ENCODE measurements at places on chromosomes 3 and 15.

DNA sequence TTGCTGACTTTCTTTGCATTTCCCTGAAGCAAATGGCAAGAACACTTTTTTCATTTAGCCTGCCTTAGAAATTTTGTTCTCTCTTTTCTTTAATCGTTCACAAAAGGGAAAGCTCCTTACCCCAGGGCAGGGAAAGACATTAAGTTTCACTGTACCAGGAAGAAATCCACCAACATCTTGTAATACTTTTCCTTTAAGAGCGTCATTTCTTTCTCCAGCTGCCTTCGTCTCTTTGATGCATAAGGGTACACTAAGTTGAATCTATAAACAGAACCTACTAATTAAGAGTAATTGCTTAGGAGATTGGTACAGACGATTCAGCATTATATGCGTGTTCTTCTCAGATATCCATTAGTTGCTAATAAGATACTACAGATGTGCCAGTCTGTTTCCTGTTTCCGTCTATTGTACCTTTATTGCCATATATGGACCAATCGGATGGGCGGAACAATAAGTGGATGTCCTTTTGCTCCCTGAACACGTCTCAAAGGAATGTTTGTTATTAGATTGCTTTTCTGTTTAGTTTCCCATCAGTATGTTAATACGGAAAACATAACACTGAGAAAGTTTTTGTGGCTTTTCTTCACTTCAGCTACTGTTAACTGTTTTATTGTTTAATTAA is 276.7 kb upstream of the RARB start:
- DNase-seq, result no peak

DNA sequence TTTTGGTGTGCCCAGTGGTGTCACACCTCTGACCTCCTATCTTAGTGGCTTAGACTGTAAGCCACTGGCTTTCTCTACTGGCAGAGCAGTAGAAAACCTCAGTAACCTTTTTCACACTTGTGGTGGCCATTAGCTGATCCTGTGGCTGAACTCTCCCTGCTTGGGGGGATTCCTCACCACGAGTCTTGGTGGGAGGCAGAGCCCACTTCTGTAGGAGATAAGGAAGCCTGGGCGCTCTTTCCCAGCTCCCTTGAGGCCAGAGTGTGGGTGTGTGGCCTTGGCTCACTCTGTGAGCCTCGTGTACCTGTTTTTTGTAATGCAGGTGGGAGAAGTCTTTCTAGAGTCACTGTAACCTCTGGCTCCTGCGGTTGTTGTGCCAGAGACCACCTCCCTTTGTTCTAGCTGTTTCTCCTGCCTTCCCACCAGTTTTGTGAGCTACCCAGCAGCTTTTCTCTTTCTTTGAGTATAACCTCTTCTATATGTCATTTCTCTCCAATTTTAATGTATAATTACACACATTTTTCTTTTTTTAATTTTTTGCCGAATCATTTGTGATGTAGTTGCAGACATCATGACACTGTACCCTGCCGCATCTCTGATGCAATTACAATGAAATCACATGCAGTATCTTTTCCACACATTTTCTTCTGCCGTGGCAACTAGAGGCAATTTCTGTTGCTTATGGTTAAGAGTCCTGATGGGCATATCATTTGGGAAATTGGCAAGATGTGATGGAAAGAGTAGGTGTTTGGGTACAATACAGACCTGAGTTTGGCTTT is 13.8 kb downstream of the XCR1 start:
- no peak for DNase-seq

- no peak for DNase-seq
These were observed 39.2 kb downstream of the RFT1 start for GRCh38 chr3:53091011-53091410.

GRCh38 chr15:19987389-19988048 is 554.1 kb downstream of the GOLGA6L6 start:
- no peak for DNase-seq

DNA sequence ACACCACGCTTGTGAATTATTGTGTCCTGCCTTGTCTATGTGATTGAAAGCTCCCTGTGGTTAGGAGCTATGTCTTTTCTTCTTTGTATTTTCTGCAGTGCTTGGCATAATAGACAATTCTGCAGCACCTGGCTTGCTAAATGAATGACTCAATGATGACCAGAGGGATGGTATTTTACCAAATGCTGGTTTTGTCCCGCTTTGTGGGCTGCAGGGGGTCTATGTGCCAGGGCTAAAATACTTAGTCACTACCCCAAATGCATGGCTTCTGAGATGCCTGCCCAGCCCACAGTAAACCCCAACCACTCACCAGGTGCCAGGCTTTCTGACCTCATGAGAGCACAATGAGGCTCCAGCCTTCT is 50.9 kb downstream of the BOC start:
- DNase-seq, result no peak

DNA sequence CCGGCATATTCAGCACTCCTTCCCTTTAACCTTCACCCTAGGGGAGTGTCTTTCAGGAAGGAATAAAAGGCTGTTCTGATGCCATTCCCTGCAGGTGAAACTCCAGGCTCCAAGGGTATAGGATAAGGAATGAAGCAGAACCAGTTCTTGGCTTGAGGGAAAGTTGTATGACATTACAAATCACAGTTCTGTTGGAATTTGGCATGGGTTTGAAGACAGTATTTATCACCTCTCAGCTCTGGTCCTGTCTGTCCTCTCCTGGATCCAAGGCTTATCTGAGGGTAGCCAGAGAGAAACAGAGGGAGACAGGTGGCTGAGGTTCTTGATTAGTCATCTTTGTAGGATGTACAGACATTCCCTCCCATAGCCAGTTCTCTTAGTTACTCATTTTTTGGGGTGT is 37.1 kb downstream of the RAB11A start:
- no peak for DNase-seq

DNA sequence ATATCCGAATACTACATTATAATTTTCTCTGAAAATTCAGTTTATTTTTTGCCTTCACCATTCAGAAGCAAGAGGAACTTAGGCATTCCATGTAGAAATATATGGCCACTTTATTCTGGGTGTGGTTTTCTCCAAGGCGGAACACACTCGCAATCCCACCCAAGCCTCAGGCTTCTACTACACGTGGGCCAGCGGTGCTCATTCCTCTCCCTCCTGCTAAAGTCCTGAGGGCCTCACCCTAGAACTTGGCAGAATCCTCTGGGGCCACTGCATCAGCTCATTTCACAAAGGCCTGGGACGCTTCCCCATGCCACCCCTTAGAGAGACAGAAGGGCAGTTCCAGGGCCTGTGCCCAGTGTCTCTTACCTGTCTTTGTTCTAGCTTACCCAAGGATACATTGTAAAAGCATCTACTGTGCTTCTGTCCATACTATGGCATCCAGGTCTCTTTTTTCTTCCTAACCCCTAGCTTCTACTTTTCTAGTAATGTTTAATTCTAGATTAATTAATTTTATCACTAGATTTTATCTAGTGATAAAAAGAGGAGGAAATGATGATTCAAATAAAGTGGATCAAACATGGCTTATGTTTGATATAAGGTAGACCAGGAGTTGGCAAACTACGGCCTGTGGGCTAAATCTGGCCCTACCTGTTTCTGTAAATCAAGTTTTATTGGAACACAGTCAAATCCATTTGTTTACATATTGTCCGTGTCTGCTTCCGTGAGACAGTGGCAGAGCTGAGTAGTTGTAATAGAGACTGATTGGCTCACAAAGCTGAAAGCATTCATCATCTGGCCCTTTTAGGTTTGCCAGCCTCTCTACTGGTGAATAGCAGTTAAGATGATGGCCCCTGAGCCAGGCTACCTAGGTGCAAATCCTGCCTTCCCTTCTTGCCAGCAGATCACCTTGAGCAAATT is 29.8 kb downstream of the LARS2 start:
- DNase-seq, result no peak

DNA sequence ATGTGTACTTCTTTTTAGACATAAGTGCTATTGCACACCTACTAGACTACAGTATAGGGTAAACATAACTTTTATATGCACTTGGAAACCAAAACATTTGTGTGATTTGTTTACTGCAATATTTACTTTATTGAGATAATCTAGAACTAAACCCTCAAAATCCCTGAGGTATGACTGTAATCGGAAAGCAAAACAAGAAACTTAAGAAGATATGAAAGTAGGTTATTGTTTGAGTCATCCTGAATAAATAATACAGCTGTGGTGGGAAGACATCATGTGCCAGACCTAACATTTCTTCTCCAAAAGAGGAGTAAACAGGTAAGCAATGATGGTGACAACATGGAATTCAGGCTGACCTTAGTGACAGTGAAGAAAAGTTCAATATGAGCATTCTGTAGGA is 765.5 kb downstream of the OTOL1 start:
- no peak for DNase-seq

- no peak for DNase-seq
These were observed 350.6 kb downstream of the NLGN1 start for GRCh38 chr3:173748105-173748504.

DNA sequence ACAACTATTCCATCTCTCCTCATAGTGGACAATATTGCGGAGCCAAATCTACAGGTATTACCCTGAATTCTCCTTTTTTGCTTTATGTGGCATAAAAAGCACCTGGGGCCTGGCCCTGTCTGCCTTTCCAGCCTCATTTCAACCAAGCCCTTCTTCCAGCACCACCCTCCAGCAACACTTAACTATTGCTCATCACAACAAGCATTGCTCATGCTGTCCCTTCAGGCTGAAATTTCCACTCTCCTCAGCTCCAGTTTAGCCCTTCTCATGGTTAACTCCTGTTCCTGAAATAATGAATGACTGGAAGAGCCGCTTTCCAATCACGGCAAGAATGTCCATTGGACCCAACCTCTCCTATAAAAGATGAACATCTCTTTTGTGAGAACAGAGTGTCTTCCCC is 107.4 kb downstream of the P2RY1 start:
- no peak for DNase-seq

- no peak for DNase-seq
These were observed 390.4 kb downstream of the ZBTB20 start for GRCh38 chr3:114756506-114757279.

- no peak for DNase-seq
These were observed 73.6 kb downstream of the EEFSEC start for GRCh38 chr3:128226795-128227395.

DNA sequence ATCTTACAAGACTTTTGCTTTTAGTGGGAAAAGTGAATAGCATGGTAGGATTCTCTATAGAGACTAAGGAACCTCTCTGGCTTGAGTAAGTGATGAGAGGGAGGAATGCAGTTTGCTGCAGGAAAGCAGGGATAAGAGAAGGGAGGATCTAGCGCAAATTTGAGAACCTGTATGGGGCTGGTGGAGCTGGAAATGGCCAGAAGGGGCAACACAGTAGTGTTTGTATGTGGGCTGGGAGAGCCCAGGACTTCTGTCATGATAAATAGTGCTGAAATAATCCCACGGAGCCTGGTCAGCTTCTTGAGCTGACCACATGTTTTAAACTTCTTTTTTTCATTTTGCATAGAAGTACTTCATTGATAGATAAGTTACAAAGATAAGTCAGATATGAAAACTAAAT is 11.2 kb upstream of the SHC4 start:
- no peak for DNase-seq

GRCh38 chr3:96991800-96992365 is 177.5 kb downstream of the EPHA6 start:
- DNase-seq, result no peak

GRCh38 chr15:85878828-85879225 is 84.1 kb upstream of the KLHL25 start:
- no peak for DNase-seq

- DNase-seq, result no peak
These were observed 5.7 kb upstream of the GNB5 start for GRCh38 chr15:52196891-52197290.

- no peak for DNase-seq
These were observed 59.0 kb downstream of the BDH1 start for GRCh38 chr3:197496746-197497125.

GRCh38 chr3:145678401-145678800 is 482.6 kb downstream of the PLOD2 start:
- DNase-seq, result no peak

DNA sequence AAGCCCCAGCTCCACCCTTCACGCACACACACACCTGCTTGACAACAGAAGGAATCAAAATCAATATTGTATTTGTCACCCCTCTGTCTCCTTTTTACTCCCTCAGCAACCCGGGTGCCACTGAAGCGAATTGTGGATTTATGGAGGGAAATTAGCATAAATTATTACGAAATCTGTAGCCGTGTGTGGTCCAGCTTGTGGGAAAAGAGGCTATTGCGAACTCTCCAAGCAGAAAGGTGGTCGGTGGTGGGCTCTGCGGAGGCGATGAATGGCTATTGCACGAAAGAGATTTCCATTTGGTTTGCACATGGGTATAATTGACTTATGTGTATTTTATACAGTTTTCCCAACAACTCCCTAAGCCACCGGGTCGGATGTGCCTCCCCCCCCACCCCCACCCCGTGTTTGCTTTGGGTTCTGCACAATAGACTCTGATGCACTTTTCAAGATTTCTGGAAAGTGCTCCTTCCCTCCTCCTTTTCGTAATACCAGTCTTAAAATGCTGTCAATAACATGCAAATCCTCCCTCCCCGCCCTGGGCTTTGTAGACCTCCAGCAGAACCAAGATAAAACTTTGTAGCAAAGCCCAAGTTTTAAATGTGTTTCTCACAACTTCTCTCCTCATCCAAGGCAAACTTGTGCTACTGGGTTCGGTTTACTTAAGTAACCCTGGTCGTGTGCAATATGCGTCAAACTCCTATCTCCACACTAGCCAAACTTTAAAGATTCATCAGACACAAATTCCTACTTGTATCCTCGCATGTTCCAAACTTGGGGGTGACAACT is 3.1 kb upstream of the FOXB1 start:
- no peak for DNase-seq

GRCh38 chr15:95365511-95366107 is 964.9 kb upstream of the NR2F2 start:
- no peak for DNase-seq

- no peak for DNase-seq
These were observed 25.4 kb downstream of the SYNM start for GRCh38 chr15:99130314-99130713.

DNA sequence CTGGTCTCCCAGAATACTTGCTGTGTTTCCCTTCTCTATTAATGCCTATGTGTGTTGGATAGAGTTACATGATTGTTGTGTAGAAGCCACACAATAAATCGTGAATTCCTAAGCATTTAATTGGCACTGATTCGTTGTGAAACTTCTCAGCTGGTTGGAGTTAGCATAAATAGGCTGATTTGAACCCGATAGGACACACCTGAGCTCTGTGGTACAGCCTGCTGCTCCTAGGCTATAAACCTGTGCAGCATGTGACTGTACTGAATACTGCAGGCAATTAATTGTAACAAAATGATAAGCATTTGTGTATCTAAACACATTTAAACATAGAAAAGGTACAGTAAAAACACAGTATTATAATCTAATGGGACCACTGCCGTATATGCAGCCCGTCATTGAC is 4.9 kb downstream of the ACAD11 start:
- DNase-seq, result no peak

DNA sequence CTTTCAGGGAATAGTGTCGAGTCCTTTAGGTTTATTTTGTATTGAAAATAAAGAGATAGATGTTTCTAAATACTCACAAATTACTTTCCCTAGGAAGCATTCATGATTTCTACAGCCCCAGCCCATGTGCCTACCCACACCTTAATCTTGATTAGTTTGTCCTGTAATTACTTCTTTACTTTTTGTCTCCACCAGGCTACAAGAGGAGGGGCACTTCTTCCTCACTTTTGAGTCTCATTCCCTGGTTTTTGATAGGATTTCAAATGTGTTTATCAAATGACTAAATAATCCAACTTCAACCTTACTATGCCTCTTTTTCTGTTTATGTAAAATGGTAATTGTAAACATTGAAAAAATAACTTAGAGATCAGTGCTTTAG is 1.8 kb downstream of the PXK start:
- no peak for DNase-seq

All from activated CD8-positive, alpha-beta memory T cell treated with anti-CD3 and anti-CD28 coated beads, Interleukin-2, amount 10 ng/mL, durations not matched to agents 7 days and 5 days (primary cell).